ENCODE measurements at places on chromosomes 3 and 15. TPM values are rescaled to one million over a fixed set of nuclear protein-coding genes. Genes with fewer than 3 reads are reported as not detected.

- no peaks in the 10 kb centered on the region for H3K4me1 ChIP-seq
- peaks cover 8% of the 10 kb centered on the region for H3K27me3 ChIP-seq
- H3K36me3 ChIP-seq, result no peaks in the 10 kb centered on the region
- no peak overlapping the region for H3K27ac ChIP-seq
- no peak for DNase-seq
Observed at GRCh38 chr3:31876331-31876730, 104.7 kb downstream of the OSBPL10 start.

DNA sequence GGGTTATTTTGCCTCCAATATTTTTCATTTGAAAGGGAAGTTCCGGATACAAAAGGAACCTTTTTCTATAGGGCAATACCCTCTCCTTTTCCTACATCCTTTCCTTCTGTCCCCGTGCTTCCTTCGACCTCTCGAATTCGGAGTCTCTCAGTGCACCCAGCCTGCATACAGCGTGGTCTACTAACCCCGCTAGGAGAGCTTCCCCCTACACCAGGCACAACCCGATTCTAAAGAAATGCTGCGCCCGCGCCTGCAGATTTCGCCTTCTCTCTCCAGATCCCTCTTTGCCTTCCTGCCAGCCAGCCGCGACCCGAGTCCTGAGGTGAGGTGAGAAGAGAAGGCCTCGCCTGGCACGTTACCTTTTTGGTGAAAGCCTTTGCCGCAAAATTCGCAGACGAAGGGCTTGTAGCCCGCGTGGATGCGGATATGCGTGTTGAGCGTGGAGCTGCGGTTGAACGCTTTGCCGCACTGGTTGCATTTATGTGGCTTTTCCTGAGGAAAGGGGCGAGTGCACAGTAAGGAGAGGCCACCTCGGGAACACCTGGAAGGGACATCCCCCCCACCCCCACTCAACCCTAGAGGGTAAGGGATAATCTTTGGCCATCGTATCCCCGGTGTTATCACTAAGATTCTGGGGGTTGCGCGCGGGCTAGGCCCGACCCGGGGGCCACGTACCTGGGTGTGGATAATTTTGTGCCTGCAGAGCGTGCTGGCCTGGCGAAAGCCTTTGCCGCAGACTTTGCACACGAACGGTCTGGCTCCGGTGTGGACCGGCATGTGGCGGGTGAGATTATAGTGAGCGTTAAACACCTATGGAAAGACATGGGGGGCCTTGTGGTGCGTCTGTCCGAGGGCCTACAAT lies 2.3 kb downstream of the FEZF2 start:
- no peak overlapping the region for H3K27ac ChIP-seq
- no peaks in the 10 kb centered on the region for H3K4me1 ChIP-seq
- no peak overlapping the region for H3K4me3 ChIP-seq
- H3K27me3 ChIP-seq, result peaks cover 66% of the 10 kb centered on the region
- no peak for DNase-seq
- peaks cover 9% of the 10 kb centered on the region for H3K36me3 ChIP-seq

DNA sequence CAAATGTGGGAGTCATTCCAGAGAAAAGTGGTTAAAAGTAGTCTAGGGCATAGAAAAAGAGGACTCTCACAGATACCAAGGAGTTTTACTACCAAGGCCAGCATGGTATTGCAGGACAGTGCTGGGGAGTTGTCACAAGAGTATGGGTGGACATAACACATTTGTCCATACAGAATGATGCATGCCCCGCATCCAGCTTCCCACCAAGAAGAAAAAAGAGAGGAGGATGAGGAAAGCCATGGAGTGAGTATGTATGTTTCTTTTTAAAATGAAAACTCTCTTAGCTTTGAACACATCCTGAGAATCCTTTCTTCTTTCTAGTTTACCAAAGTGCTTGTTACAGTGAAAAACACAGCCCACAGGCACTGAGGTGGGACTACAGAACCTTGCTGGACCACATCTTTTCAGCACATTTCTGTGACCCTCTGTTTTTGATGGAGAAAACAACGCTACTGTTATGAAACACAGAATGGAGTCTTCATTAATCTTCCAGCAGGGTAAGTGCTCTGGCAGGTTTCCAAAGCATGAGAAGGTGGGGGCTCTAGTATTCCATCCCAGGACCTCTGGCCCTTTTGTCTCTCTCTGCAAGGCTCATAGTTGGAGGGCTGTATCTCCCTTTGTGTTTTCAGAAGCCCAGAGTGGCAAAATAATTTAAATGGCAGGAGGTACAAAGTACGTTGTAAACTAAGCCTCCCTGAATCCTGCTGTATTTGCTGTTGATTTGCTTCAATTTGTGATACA lies 12.7 kb downstream of the NR2E3 start:
- H3K27ac ChIP-seq, result no peak overlapping the region
- H3K4me1 ChIP-seq, result no peaks in the 10 kb centered on the region
- no peaks in the 10 kb centered on the region for H3K27me3 ChIP-seq
- H3K36me3 ChIP-seq, result peaks cover 21% of the 10 kb centered on the region
- no peak for DNase-seq
- H3K4me3 ChIP-seq, result no peak overlapping the region

TICRR gene
- 12.9 TPM for total RNA-seq

DNA sequence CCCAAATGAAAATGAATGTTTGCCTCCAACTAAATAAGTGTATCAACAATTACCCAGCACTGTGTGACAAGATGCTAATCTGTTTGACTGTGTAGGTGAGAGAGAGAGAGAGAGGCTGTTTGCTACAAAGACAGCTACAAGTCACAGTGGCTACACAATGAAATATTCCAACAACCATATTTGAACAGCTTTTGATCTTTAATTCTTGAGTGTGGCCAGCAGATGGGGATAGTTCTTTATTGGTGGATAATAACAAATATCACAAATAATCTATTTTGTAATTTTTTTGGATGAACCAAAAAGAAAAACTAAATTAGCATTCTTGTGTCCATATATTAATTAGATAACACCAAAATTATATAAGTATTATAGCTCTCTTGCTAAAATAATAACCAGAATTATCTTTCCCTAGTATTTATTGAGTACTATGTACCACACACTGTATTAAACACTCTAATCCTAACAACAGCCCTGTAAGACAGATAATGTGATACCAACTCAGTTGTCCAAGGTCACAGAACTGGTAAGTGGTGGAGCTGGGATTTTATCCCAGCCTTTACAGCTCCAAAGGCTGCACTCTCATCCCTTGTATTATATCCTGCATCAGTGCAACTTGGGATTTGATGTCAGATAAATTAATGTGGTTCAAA lies 61.9 kb upstream of the C3orf80 start:
- H3K36me3 ChIP-seq, result no peaks in the 10 kb centered on the region
- H3K27ac ChIP-seq, result no peak overlapping the region
- H3K27me3 ChIP-seq, result peaks cover 4% of the 10 kb centered on the region

DNA sequence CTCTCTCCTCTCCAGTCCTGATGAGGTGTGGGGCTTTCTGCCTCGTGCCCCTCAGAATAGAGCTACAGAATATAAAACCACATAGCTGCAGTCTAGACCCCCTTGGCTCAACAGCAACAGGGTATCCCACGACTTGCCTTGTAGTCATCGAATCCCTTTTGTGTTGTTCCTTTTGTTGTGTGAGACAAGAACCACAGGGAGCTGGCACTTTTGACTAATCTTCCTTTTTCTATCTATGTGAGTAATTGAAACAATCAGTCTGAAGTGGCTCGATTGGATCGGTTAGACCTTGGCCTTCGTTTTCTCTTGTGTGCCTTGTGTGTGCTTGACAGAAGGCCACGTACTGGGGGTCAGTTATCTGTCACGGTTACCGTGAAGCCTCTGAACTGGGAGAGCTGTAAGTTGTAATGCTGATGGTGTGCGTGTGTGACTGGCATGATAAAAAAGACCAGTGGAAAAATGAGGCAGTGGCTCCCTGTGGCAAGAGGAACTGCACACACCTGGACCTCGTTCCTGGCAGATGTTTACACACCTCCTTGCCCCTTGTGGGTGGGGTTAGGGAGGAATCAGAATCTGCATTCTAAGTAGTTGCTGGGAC lies 23.2 kb upstream of the IQCF6 start:
- H3K27ac ChIP-seq, result no peak overlapping the region
- H3K4me1 ChIP-seq, result peaks cover 6% of the 10 kb centered on the region
- H3K36me3 ChIP-seq, result no peaks in the 10 kb centered on the region
- DNase-seq, result no peak
- peaks cover 13% of the 10 kb centered on the region for H3K27me3 ChIP-seq
- H3K4me3 ChIP-seq, result no peak overlapping the region

FANCI gene
- 238 TPM for total RNA-seq

DNA sequence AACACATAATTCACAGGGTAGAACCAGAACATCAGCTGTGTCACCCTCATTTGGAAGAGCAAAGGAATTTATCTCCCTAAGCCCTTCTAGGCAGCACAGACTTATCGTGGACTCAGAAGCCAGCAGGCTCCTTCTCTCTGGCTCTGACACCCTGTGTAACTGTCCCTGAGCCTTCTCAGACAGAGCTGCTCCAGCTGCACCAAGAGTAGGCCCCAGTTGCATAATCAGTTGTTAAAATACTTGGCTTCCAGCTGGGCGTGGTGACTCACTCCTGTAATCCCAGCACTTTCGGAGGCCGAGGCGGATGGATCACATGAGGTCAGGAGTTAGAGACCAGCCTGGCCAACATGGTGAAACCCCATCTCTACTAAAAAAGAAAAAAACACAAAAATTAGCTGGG lies 49.4 kb upstream of the ACVR2B start:
- DNase-seq, result no peak
- H3K4me1 ChIP-seq, result no peaks in the 10 kb centered on the region
- H3K4me3 ChIP-seq, result no peak overlapping the region
- H3K36me3 ChIP-seq, result peaks cover 6% of the 10 kb centered on the region
- no peak overlapping the region for H3K27ac ChIP-seq

- H3K27ac ChIP-seq, result no peak overlapping the region
Observed at GRCh38 chr3:150216041-150216811, 191.9 kb upstream of the TSC22D2 start.

MB21D2 gene
- 0.45 TPM for total RNA-seq

DNA sequence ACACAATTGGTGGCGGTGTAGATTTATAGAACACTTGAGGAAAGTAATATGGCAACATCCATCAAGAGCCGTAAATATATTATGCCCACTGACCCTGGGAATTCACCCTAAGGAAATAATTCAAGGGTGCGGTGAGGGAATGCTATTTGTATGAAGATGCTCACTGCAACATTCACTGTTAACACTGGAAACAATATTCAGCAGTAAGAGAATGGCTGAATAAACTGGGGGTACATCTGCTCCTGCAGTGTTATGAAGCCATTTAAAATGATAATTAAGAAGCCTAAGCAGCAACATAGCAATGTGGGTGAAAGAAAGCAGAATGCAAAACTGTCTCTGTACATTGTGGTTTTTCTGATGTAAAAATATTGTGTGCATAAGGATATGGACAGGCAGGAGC lies 87.6 kb downstream of the RAB11A start:
- no peak overlapping the region for H3K4me3 ChIP-seq
- DNase-seq, result no peak
- no peaks in the 10 kb centered on the region for H3K36me3 ChIP-seq

GRCh38 chr3:196624067-196624790 lies 15.3 kb upstream of the NRROS start:
- no peaks in the 10 kb centered on the region for H3K36me3 ChIP-seq
- peaks cover 26% of the 10 kb centered on the region for H3K4me1 ChIP-seq
- no peaks in the 10 kb centered on the region for H3K27me3 ChIP-seq
- peak overlapping the region; percentile 79 for H3K4me3 ChIP-seq
- H3K27ac ChIP-seq, result peak overlapping the region; percentile 68

DNA sequence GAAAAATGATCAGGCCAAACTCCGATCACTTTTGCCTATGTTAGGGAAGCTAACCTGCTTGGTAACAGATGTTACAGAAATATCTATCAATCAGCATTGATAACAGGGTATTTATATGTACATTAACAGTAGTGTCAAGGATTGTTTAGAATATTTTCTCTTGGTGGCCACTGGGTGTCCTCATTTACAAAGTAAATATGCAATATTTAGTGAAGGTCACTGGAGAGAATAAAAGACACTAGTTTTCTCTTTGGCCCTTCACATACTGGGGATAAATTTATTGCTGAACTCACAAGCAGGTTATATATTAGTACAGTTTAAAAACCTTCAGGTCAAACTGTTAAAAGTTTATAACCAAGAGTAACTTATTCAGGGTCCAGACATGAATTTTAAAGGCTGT lies 69.0 kb downstream of the TIGIT start:
- H3K27me3 ChIP-seq, result no peaks in the 10 kb centered on the region
- DNase-seq, result no peak
- H3K4me1 ChIP-seq, result no peaks in the 10 kb centered on the region
- H3K27ac ChIP-seq, result peak overlapping the region; percentile 54
- H3K36me3 ChIP-seq, result no peaks in the 10 kb centered on the region

- H3K27me3 ChIP-seq, result peaks cover 16% of the 10 kb centered on the region
- no peak overlapping the region for H3K4me3 ChIP-seq
- no peaks in the 10 kb centered on the region for H3K36me3 ChIP-seq
- no peak for DNase-seq
- H3K4me1 ChIP-seq, result no peaks in the 10 kb centered on the region
Observed at GRCh38 chr15:39153058-39153714, 427.7 kb upstream of the THBS1 start.

DNA sequence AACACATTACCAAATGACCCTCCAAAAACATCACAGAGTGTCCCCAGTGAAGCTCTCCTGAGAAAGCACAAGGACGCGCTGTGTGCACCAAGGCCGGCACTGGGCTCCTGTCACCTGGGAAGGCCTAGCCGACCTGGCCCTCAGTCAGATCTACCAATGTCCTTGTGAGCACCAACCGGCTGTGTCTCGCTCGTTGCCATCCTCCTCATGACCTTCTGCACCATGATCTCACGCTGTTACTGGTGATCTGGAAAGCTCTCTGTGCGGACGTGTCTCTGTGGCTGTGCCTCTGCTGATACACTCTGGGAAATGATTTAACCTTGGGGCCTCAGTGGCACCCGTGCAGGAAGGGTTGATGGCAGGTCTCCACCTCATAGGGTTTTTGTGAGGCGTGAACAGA lies 24.2 kb downstream of the ZXDC start:
- H3K36me3 ChIP-seq, result peaks cover 18% of the 10 kb centered on the region
- no peaks in the 10 kb centered on the region for H3K4me1 ChIP-seq

- no peaks in the 10 kb centered on the region for H3K4me1 ChIP-seq
- H3K36me3 ChIP-seq, result no peaks in the 10 kb centered on the region
- peaks cover 20% of the 10 kb centered on the region for H3K27me3 ChIP-seq
- H3K27ac ChIP-seq, result no peak overlapping the region
Observed at GRCh38 chr15:29309139-29309538, 39.5 kb upstream of the NSMCE3 start.

GOLGA6B gene
- not detected for total RNA-seq

DNA sequence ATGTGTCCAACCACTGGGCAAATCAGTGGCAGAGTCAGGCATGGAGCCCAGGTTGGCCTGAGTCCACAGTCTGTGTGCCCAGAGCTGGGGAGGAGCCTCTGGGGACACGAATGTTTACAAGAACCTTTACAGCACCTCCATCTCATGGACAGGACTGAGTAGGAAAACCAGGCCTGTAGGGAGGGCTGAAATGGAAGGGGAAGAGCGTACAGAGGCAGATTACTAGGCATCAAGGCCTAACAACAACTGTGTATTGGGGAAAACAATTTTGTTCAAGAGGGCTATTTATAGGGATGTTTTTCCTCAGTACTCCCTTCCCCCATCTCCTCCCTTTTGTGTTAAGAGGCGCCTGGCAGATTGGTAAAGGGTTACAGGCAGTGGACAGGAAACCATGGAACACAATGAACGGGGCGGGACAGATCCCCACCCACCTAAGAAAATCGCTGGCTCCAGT lies 15.1 kb upstream of the ARHGAP31 start:
- no peak for DNase-seq
- peaks cover 16% of the 10 kb centered on the region for H3K4me1 ChIP-seq
- H3K4me3 ChIP-seq, result no peak overlapping the region
- no peak overlapping the region for H3K27ac ChIP-seq

All from natural killer cell treated with Interleukin-12 subunit alpha and Interleukin-12 subunit beta and Interleukin-15 and Interleukin-18, amount 100 ng/mL, for 72 hours (primary cell).